ENCODE measurements at places on chromosomes 7 and 10. TPM values are rescaled to one million over a fixed set of nuclear protein-coding genes. Genes with fewer than 3 reads are reported as not detected.

PSD gene
- 1.4 TPM for polyA plus RNA-seq

HOXA6 gene
- polyA plus RNA-seq, result not detected

ZNF804B gene
- polyA plus RNA-seq, result not detected

ASB4 gene
- polyA plus RNA-seq, result 1.4 TPM

NPC1L1 gene
- polyA plus RNA-seq, result 108 TPM

C10orf90 gene
- polyA plus RNA-seq, result not detected

TCF7L2 gene
- 13.2 TPM for polyA plus RNA-seq

PDE1C gene
- polyA plus RNA-seq, result 0.54 TPM

ACTR3C gene
- polyA plus RNA-seq, result 8.0 TPM

COL17A1 gene
- 57.0 TPM for polyA plus RNA-seq

ZNF467 gene
- polyA plus RNA-seq, result 4.5 TPM

ARHGAP12 gene
- polyA plus RNA-seq, result 31.8 TPM

DNA sequence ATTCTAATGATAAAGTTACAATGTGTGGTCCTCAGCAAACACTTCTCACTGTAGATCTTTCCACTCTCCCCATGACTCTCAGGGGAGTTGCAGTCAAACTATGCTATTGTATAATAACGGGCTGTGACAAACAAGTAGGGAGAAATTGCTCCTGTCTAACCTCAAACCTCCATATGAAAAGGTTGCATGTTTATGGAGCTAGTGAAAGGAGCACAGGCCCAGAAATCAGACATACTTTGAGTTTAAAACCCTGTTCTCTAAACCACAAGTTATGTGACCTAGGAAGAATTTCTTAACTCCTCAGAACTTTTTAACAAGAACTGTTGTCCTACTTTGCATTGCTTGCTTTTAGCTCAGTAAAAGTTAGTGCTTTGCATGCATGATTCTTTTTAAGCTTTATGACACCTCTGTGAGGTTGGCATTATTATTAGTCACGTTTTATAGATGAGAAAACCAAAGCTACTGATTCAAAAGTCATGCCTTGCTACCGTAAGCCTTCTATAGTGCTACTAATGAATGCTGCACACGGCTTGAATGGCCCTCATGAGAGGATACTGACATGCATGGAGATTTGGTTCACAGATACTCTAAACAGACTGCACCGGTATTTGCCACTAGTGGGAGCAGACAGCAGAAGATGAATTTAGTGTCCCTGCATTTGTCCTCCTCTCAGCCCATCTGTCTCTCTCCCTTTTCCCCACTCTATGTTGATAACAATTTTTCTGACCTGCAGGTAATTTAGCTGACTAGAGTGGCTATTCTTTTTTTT lies 129.5 kb upstream of the PCGF5 start:
- DNase-seq, result no peak

- DNase-seq, result no peak
Measured at GRCh38 chr10:5856701-5857004, 33.0 kb downstream of the ANKRD16 start.

DNA sequence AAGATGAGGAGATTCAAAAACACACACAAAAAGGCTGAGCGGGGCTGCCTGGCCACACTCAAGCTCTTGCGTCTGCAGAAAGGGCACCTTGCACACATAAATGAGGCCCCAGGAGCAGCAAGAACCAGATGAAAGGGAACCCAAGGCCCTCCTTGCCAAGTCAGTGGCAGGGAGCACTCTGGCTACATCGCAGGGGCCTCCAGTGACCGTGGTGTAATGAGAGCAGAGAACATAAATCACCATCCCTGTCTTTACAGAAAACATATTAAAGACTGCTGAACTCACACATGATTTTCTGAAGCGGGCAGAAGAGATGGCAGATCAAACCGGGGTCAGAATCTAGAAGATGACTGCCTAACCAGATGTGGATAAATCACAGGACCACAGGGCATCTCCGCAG lies 80.5 kb downstream of the SLIT1 start:
- no peak for DNase-seq

DNA sequence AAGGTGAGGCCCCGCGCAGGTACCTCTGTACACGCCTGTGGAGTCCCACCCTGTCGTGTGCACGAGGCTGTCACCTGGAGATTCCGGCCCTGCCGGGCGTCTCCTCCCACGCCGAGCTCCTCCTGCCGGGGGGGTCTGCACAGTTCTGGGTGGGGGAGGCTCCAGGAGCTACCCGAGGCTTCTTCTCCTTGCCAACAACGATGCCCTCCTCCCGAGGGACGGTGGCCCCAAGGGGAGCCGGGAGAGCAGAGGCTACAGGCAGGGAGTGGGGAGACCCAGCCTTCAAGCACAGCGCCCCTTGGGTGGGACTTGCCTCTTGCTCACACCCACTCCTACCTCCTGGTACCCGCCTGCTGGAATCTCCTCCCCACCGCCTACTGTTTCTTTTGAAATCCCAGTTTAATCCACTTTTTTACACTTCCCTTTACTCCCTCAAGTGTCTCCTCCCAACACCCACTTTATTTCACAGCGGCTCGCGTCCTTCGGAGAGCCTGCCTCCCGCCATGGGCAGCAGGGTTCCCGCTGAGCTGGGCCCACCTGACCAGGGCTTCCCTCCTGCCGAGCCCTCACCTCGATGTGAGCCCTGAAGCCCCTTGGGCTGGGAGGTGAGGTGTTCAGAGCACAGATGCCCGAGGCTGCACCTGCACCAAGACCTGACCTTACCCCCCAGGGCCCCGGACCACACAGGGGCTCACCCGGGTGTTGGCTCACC lies 338.1 kb downstream of the DNAJB6 start:
- DNase-seq, result no peak

GRCh38 chr10:99760321-99760720 lies 22.1 kb upstream of the ABCC2 start:
- no peak for DNase-seq

DNA sequence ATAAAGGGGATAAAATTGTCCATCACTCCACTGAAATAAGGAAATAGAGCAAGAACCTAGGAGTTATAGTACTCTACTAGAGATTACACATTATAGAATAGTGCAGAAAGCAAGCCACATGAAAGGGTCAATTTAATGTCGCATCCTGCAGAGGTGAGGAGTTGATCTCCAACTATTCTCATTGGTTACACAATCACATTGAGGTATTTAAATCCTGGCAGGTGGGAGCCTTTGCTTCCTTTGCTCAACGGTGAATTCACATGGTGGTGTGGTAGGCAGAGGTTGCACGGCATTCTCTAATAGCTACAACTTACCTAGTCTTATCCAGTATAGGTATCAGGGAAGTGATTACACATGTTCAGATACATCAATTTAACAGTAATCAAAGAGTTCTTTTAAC lies 198.4 kb upstream of the TCF7L2 start:
- peak; percentile 20 for DNase-seq

DNA sequence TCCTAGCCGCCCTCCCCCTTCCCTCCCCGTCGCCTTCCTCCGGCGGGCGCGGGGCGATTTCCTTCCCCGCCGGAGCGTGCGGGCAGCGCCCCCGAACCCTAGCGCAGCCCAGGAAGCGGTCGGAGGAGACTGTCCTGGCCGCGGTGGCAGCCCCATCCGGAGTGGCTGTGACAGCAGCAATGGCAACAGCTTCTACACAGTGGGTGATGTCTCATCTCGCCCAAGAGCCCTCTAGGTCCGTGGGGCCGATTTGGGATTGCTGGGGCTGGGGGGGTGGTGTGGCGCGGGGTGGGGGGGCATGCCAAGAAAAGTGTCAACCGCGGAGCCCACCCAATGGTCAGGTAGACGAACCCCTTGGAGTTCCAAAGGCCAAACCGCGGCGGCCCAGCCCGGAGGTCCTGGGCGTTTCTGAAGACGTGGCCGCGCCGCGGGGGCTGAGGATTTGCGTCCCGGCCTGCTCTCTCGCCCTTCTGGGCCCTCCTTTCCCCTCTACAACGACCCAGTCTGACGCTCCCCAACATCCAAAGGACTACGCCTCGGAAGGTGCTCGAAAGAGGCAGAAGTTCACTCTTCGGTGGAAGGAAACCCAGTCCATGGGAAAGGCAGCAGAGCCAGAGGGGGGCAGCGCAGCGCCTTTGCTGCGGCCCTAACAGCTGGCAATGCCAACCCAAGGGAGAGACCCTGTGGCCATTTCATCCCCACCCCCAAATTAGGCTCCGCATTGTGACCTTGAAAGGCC lies 603 bp upstream of the TWIST1 start:
- DNase-seq, result no peak

GRCh38 chr10:132111871-132112341 lies 46.2 kb downstream of the JAKMIP3 start:
- no peak for DNase-seq

- DNase-seq, result no peak
Measured at GRCh38 chr7:134695321-134695860, 48.7 kb downstream of the BPGM start.

DNA sequence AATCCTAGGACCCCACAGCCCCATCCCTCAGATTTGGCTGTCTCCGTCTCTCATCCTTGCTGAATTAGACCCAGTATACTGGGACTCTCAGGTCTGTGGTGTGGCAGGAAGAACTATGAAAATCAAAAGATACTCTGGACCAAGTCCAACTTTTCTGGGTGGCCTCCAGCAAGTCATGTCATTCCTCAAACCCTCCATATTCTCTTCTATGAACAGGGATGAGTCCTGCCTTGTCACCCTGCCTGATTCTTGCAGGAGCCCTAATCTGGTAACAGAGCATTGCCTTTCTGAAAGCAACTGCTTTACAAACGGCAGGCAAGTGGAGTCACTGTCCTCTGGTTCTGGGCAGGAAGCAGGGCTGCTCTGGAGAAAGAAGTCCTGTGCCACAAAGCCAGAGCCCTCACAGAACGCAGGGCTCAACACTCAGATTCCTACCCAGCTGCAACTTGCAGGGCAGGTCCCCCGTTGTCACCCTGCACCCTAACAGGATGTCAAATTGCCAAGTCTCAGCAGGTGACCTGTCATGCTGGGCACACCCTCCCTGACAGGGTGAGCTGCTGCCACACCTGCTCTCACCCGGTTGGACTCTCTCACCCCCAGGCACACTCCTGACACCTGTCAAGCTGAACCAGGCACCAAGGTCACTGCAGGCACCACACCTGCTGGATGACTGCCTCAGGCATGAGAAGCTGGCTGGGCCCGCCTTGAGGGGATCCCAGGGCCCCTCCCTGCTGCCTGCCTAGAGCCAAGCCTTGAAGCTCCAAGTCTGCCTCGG lies 227.7 kb downstream of the KCNMA1 start:
- DNase-seq, result peak; percentile 99

DNA sequence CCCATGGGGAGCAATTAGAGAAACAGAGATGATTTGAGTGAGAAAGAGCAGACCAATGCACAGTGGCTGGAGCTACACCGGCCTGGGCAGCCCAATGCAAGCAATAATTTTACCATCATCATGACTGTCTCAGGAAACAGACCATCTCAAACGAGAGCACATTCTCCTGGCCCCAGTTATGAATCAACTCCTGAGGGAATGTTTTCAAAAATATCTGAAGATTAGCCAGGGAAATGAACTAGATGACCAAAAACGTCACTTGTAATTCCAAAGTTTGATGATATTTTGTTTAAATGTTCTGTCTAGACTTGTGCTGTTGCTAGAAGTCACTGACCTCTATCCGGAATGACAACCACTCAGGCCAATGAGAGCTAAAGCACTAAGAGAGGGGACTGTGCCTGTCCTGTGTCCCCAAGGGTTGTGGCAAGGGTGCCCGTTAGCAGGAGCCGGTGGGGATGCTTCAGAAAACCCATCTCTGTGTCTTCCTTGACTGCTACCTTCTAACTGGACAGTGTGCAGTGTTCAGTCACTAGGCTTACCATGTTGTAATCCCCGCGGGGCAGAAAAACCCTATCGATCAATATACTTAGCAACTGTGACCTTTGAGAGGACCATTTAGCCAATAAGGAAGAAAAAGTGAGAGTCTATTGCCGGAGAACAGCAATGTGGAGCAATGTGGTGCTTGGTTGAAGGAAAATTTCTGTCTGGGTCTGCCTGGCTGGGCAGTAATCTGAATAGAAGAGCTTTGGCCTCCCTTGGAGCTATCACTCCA lies 202.4 kb downstream of the ADAM12 start:
- no peak for DNase-seq

- no peak for DNase-seq
Measured at GRCh38 chr7:70356787-70357328, 758.6 kb downstream of the AUTS2 start.

GRCh38 chr7:143361552-143362130 lies 872 bp downstream of the FAM131B start:
- DNase-seq, result no peak

- DNase-seq, result no peak
Measured at GRCh38 chr7:111660478-111660877, 98.2 kb upstream of the IMMP2L start.

DNA sequence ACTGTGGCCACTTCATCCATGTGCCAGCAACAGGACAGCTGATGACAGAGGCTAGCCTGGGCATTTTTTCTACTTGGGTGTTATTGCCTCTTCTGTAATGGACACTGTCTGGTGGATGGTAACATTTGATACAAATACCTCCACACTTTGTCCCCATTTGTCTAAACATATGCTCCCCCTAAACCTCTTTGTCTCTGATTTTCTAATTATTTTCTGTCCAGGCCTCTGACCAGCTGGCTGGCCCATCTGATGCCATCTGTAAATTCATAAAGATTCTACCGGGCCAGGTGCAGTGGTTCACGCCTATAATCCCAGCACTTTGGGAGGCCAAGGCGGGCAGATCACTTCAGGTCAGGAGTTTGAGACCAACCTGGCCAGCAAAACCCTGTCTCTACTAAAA lies 84.7 kb upstream of the IFRD1 start:
- no peak for DNase-seq

DNA sequence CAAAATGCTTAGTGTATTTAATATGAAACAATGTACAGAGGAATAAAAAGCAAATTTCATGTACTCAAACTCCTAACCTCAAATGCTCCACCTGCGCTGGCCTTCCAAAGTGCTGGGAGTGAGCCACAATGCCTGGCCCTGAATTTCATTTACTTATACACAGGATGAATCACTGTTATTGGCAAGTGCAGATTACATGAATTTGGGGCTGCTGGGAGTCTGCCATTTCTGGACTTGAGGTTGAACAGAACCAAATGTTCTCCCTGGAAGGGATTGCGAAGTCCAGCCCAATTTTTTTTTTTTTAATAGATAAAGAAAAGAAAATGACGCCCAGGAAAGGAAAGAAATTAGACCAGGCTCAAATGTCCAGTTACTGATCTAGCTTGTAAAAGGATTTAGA lies 6.8 kb upstream of the CSTF2T start:
- no peak for DNase-seq

GRCh38 chr7:128867842-128868623 lies 5.4 kb downstream of the ATP6V1F start:
- peak; percentile 69 for DNase-seq

GRCh38 chr7:26372249-26372648 lies 80.6 kb downstream of the SNX10 start:
- DNase-seq, result no peak

GRCh38 chr7:132112657-132113056 lies 463.6 kb downstream of the PLXNA4 start:
- DNase-seq, result no peak
